ENCODE measurements at places on chromosomes 5 and 9.

GRCh38 chr5:150181027-150181426 is 8.8 kb upstream of the SLC6A7 start:
- DNase-seq, result no peak

DNA sequence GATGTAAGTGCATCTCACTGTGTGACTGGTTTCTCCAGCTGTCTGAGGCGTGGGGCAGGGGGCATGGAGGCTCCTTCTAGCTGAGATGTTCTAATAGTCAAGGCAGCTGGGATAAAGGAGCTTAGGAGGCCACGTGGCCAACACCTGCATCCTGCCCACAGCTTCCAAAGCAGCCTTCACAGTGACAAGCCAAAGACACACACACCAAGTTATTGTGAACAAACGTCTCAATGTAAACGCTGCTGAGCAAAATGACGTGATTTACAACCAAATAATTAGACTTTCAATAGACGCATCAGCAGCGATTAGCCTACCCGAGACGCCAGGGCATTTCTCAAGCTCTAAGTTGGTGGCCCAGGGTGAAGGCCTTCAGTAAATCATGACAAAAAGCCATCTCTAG is 23.2 kb upstream of the SLC25A51 start:
- no peak for DNase-seq

DNA sequence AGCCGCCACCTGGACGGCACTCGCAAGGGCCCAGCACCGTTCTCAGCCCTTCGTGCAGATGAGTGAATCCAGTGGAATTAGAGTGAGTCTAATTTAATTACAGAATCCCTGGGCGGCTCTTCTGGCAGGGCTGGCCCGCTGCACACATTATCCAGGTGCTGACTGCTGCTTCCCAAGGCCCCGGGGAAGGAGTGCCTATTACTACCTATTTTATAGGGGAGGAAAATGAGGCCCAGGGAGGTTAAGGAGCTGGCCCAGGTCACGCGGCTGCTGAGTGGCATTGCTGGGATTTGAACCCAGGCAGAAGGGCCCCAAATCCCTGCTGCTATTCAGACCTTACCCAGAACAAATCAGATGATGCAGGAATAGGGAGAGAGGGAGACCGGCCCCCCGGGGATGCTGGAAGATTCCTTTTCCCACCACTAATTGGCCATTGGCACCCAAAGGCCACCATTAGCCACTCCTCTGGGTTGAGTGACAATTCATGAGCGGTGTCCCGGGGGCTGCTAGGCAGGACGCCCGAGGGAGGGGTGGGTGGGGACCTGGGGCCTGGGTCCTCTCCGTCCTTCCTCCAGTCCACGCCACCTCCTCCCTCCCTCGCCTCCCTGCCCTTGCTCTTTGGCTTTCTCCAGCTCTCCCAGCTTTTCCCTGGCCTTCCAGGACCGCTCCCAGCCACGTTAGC is 10.3 kb upstream of the QRFP start:
- no peak for DNase-seq

- DNase-seq, result no peak
Measured at GRCh38 chr5:115377468-115378217, 81.2 kb upstream of the CCDC112 start.

DNA sequence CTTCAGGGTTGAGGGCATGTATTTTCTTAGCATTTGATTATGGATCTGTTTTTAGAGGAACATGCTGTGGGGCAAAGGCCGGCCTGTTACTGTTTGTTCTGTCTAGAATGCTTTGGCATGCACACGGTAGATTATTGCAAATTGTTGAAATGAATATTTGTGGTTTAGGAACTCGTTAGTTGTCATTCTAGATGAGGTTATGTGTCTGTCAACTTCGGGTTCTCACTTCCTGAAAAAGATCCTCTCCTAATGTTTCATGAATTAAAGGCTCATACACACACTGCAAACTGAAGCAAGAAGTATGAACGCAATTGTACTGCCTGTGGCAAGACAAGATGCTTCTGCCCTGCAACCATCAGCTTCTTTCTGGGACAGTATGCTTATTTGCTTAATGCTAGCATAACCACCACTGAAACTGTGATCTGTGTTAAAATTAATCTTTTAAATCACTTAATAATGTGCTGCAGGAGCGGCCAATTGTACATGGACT is 99.6 kb downstream of the BASP1 start:
- DNase-seq, result no peak

GRCh38 chr5:84032324-84032723 is 311.7 kb upstream of the HAPLN1 start:
- DNase-seq, result no peak

DNA sequence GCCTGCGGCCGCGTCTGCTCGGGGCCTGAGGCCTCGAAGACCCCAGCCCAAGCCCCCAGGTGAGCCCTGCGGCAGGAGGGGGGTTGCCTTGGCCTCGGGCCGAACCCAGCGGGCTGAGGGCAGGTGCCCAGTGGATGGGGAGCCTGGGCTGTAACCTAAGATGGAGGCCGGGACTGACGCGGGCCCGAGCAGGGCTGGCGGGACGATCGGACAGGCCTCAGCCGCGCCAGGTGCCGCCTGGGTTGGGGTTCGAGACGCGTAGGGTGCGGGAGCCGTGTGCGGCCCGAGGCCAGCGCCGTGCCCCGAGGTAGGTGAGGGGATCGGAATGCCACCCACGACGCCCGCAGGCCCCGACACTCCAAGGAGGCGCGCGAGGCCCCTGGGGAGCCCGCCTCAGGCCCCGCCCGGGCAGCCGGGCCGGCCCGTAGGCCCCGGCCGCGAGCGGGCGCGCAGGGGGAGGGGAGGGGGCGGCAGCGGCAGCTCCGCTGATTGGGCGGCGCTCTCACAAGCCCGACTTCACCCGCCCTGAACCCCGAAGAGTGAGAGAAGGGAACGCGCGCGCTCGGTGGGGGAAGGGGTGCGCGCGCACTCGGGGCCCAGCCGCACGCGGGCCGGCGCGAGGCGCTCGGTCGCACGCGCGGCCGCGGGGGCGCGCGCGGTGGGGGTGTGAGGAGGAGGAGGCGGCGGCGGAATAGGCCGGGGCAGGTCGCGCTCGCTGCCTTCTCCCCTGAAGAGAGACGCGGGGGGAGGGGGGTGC is at the start of gene NSD1:
Gene NSD1 (plus strand): TSS at position 678 of the 757 bp plus-strand sequence. CDS start 1,331 bp downstream, outside the sequence.
- peak; percentile 58 for DNase-seq

GRCh38 chr9:109186857-109187520 is 19.9 kb upstream of the FRRS1L start:
- no peak for DNase-seq

DNA sequence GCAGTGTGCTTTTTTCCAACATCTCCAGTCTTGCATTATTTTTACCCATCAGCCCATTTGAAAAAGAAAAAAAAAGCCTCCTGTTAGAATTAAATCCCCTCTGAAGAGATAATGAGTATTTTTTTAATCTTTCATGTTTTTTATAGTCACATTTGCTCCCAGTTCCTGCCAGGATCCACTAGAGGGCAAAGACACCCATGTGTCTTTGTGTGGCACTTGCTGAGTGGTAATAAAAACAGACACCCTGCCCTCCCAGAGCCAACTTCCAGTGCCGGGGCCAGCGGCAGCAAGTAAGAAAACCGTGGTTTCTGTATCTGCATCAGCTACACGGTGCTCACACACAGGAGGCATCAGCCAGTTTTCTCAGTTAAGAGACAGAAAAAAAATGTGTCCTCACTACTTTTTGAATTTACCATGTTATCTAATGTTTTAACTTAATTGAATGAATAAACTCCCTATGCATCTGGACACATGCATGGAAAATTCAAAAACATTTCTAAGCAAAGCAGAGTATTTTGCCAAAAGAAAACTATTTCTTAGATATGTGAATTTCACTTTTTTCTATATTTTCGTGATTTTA is 70.2 kb upstream of the PLEKHG4B start:
- DNase-seq, result no peak

DNA sequence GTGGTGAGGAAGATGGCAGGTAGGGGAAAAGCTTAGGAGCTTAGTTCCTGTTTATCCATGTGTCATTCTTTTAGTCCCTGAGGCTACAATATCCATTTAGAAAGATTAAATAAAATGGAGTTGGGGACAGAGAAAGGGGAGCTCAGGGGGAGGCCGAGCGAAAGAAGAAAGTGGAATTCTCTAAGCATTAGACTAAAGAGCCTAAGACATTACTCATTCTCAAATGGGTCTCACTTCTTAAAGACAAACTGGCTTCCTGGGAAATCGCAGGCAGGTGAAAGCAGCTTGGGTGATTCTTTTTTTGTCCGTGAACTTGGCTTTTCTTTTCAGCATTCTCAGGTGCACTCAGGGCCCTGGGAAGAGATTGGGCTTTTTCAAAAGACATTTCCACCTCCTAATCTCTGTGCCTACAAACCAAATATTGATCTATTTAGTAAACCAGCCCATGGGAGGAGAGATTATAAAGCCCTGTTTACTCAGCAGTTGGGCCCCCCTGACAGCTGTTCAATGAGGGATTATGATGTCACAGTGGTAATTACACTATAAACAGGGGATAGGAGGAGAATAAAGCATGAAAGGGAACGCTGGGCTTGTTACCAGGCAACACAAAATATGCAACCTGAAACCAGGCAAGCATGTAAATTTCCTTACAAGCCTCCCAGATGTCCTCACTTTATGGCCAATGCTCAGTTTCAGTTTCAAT is 584.0 kb downstream of the ACTL7B start:
- no peak for DNase-seq

- no peak for DNase-seq
Measured at GRCh38 chr9:128286440-128286839, 10.4 kb downstream of the SWI5 start.

GRCh38 chr5:32909207-32909606 is 198.1 kb downstream of the NPR3 start:
- no peak for DNase-seq

DNA sequence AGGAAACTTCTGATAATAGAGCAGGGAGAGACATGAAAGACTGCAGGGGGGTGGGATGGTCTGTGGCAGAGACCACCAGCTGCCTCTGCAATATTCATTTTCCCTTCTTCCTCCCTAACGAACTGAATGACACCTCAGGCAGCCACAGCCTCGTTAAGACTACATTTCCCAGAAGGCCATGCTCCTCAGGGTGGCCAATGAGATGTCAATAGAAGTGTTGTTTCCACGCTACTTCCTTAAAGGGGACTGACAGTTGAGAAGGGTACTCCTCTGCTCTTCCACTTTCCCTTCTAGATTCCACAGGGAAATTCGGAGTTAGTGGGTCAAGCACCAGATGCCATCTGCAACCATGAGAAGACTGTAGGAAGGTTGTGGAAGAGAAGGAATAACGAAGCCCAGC is 52.0 kb upstream of the DAPK1 start:
- no peak for DNase-seq

DNA sequence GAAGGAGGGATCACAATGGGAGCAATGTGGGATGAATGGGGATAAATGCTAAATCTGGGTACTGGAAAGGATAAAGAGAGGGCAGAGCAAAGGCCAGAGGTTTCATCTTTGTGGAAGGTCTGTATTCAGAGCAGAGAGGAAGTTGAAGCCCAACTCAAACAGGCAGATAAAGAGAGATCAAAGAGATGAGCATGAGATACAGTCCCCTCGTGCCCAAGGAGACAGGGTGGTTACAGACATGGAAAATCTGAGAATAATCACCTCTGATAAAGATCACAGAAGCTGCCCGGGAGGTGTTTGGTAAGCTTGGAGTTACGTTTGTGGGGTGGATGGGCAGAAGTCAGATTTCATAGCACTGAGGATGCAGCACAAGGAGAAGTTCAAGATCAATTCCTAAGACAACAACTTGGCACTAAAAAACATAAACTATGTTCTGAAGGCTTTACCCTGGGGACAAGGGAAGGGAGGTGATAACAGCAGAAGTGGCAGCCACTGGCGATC is 459 bp upstream of the ERAP2 start:
- DNase-seq, result no peak

DNA sequence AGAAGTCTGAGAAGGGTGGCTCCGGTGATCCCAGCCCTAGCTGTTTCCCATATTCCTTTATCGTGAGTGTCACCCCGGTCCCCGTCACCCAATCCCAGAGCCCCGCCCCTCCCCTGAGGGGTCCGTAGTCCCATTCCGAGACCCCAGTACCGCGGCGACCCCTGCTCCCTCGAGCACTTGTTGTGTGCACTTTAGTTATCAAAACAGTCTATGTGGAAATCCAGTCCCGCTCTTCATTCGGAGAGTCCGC is 223 bp downstream of the LRSAM1 start:
- no peak for DNase-seq

DNA sequence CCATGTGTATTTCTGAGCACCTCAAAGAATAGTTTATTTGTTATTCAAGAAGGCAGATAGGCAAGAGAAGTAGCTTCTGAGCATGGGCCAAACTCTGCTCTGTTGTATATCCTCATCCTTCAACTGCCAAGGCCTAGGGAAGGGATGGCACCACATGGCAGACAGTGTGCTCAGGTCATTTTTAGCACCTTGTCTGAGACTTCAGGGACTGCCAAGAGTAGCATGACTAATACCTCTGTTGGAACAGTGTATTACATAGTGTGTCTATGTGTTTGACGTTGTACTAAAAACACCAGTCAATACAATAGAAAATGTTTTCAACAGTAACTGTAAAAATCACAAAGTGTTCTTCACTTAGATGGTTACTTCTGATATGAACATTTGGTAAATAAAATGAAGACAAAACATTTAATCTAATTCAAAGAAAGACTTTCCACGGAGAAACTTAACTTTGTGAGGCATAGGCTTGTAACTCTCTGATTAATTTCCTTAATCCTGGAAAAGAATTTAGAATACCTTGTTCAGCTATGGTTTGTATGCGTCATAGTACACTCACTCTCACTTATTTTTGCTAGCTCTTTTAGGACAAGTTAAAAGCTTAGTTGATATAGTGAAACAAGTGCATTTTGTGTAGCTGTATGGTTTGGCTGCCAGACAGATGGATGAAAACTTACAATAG is 318.4 kb upstream of the RIOK2 start:
- no peak for DNase-seq

- no peak for DNase-seq
Measured at GRCh38 chr5:67283988-67284487, 87.4 kb upstream of the CD180 start.

GRCh38 chr9:126692041-126692758 is 78.5 kb downstream of the LMX1B start:
- DNase-seq, result no peak

DNA sequence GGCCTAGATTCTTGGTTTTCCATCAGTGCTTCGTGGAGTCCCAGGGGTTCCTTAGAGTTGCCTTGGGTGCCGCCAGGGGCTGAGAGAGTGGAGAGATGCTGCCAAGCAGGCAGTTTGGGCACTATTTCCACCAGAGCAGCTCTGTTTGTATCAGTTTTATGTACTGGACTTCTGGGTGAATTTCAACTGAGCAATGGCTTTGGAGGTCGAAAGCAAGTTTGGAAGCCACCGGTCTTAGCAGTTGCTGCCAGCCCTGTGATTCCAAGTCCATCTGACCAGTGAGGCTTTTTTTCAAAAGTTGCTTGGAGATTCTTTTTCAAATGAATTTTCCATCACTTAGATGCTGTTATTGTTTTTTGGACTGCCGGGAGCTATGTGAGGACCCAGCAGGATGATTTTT is 68.5 kb downstream of the ANGPTL2 start:
- DNase-seq, result no peak

- DNase-seq, result no peak
Measured at GRCh38 chr5:77995793-77996409, 219.8 kb upstream of the TBCA start.

DNA sequence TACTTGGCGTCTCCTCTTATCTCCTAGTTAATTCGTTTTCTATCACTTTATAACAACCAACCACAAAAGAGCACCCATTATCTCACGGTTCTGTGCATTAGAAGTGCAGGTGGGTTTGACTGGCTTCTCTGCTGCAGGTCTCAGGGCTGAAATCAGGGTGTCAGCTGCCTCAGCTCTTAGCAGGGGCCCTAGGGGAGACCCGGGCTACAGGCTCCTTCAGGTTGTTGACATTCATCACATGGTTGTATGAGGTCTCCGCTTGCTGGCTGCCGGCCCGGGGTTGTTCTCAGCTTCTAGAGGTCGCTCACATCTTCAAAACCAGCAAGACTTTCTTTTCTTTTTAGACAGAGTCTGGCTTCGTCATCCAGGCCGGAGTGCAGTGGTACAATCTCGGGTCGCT is 2.9 kb upstream of the ZMYND19 start:
- no peak for DNase-seq

All from stimulated activated CD8-positive, alpha-beta memory T cell treated with anti-CD3 and anti-CD28 coated beads, Interleukin-4, amount 100 ng/mL, for 1 hour (primary cell).